ENCODE measurements at places on chromosomes 13 and 19.

DNA sequence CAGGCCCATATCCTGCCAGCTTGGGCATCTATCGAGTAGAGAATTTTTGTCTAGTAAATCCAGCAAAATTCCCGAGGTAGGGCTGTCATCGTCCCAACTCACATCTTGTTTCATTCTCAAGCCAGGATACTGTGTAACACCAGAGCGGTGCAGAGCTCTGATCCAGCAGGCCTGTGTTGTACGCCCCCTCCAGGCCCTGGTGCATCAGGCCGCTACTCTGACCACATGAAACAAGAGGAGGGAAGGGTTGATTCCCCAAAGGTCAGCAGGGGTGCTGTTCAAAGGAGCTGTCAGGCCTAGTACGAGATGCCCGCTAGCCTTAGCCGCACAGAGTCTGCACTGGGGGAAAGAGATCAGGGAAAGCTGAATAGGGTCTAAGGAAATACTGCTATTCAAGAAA, 276.0 kb downstream of the SLC7A1 start:
- peak; percentile 66 for DNase-seq

DNA sequence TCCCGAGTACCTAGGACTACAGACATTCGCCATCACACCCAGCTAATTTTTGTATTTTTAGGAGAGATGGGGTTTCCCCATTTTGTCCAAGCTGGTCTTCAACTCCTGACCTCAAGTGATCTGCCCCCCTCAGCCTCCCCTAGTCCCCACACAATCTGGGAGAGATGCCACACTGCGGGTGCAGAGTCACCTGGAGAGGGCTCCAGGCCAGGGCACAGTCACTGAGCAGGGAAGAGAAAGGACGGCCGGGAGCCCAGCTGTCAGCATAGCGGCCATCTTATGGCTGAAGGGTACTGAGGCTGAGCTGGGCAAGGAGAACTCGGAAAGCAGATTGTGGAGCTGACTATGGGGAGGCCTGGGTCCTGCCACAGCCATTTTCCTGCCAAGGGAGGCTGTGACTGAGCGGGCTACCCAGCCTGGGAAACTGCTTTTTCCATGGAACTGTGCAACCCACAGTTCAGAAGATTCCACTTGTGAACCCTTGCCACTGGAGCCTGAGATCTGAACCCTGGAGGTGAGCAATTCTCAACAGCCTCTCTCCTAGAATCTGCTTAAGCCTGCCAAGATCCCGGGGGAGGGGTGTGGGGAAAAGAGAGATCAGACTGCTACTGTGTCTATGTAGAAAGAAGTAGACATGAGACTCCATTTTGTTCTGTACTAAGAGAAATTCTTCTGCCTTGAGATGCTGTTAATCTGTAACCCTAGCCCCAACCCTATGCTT, 109.2 kb downstream of the ZNF486 start:
- no peak for DNase-seq

DNA sequence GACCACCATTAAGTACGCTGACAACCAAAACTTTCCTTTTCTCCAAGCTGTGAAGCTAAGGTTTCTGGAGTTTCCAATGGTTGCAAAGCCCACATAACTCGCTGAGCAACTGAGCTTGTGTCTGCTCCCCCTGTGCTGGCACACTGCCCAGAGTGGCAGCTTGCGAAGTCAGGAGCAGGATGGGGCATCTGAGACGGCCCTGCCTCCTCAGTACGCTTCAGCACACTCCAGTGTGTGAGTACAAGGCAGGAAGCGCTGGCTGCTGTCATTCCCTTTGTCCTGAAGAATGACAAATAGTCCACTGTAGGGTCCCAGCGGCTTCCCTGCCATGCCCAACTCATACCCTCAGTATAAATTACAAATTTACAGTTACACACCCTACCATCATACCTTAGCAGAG, 51.5 kb downstream of the SKA3 start:
- DNase-seq = peak; percentile 64

- peak; percentile 68 for DNase-seq
Measured at GRCh38 chr19:42150911-42151361, 18.7 kb upstream of the POU2F2 start.

DNA sequence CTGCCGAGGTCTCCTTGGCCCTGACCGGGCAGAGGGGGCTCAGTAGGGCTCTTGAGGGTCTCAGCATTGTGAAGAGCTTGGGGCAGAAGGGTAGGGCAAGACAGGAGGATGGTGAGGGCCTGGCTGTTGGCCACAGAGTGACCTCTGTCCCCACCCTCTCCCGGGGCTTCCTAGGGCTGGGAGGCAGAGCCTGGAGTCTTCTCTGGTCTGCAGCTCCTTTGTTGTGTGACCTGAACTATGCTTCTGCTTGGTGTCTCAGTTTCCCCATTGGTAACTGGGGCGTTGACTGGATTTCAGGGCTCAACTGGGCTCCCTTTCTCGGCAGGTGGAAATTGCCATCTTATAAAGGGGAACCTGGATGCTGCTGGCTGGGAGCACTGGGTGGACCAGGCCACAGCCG, 30.1 kb upstream of the PEPD start:
- DNase-seq = no peak

GRCh38 chr13:34037636-34038540, 219.9 kb downstream of the RFC3 start:
- no peak for DNase-seq

DNA sequence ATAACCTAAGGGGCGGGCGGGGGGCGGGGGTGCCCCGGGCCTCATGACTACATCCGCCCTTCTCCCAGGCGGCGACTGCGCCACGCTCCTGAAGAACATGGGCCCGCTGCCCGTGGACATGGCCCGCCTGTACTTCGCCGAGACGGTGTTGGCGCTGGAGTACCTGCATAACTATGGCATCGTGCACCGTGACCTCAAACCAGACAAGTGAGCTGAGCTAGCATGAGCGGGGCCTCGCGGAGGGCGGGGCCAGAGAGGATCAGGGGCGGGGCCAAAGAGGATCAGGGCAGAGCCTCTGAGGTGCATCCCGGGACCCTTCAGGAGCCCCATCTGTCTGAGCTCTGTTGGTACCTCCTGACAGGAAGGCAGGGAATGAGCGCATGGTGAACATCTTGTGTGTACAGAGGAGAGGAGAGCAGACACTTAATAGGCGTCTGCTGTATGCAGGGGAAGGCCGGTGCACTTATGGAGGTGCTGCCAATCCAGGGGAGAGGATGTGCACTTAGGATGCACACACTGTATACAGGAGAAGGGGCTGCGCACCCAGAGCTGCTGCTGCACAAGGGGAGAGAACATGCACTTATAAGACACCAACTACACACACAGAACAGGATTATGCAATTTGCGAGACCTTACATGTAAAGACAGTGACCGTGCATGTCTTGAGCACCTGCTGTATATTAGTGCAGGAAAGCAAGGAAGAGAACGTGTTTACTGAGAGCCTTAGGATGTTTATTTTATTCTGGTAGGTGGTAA, 20.9 kb upstream of the PIK3R2 start:
- peak; percentile 80 for DNase-seq

- DNase-seq = no peak
Measured at GRCh38 chr19:19823916-19824315, 2.4 kb upstream of the ZNF506 start.

DNA sequence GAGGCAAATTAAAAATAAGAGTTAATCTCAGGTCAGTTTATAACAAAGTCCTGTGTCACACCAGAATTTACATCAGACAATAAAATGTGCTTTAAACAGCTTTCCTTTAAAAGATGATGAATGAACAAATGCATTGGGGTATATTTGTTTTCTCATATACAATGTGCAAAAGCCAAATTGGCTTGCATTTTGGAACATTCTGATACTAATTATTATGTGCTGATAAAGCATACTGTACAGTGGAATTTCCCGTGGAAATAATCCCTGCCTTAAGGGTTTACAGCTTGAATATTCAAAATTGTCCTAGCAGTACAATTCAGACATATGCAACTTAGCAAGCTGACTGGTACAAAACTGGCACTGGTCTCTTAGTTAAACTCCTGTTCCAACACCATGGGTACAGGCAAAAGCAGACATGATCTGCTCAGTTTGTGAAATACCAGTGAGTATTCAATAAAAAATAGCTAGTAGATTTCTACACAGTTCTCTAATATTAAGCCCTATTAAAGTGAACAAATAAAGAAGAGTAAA, 373.4 kb downstream of the SLITRK1 start:
- DNase-seq = no peak

DNA sequence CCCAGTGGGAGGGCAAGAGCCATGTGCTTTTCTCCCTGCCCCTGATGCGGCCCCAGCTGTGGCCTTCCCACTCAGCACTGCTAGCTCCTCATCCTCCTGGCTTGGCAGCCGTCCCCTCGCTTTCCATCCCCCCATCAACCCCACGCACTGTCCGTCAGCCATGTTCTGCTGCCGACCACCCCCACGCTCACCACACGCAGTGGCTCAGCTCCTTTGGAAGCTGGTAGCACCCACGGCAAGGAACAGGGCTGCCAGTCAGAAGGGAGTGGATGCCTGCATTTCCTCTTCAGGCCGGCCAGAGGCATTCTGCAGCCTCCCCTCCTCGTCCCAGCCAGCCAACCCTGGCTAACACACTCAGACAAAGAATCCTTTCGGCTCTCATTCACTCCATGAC, 6.3 kb downstream of the CALM3 start:
- no peak for DNase-seq

Data from iPS-NIHi11 (cell line).